ENCODE measurements at places on chromosomes 1 and 21.

- DNase-seq: no peak
Measured at GRCh38 chr1:185453496-185454192, 136.6 kb upstream of the IVNS1ABP start.

GRCh38 chr1:73676186-73676585 lies 521.8 kb downstream of the LRRIQ3 start:
- no peak for DNase-seq

DNA sequence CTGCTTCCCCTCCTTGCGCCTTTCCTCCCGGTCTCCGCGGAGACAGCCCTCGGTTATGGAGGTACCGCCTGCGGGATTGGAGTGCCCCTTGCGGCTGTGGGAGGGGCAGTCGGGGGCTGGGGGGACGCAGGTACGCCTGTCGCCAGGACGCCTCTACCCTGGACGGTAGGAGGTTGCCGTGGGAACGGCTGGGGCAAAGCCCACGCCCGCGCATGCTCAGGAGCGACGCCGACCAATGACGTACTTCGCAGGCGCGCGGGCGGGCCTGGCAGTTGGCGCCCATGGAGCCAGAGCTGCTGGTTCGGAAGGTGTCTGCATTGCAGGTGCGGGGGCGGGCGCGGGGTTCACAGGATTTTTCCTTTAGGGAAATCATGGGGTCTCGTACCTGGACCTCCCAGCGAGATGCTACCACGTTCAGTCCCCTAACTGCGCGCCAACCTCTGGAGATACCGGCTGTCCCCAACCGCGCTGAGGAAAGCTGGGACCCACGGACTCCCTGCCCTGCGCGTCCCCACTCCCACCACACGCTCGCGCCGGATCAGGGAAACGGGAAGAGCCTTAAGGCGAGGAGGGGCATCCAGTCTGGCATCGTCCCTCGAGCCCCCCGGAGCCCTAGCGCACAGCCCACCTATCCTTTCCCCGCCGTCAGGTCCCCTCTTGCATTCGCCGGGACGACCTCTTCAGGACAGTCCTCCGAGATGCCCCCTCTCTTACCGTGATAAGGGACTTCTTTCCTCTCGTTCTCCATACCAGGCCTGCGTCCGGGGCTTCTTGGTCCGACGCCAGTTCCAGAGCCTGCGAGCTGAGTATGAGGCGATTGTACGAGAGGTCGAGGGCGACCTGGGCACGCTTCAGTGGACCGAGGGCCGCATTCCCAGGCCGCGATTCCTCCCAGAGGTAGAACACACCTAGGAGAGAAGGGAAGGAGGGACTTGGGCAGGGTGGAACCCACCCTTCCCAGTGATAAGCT lies at the start of gene IQCC:
IQCC (plus strand) TSS at position 271 of the 970 bp plus-strand sequence; CDS start at position 282, 11 bp downstream.
- peak; percentile 91 for DNase-seq

DNA sequence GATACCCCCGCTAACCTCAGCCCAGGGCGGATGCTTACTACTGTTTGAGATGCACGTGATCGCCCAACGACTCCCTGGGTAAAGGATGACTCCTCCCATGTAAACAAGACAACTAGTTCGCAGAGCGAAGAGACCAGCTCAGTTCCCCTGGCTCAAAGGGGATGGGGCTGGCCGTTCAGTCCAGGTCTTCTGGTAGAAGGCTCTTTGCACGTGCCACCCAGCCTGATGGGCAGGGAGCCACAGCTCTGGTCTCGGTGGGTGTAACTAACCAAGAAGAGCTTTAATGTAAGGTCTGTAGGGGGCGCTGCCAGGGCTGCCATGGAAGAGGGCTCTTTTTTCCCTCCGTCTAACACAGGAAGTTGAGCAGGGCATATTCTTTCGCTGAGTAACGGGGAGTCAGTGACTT lies 49.4 kb upstream of the PARP1 start:
- peak; percentile 57 for DNase-seq

GRCh38 chr1:14875524-14876509 lies 277.3 kb downstream of the KAZN start:
- no peak for DNase-seq

DNA sequence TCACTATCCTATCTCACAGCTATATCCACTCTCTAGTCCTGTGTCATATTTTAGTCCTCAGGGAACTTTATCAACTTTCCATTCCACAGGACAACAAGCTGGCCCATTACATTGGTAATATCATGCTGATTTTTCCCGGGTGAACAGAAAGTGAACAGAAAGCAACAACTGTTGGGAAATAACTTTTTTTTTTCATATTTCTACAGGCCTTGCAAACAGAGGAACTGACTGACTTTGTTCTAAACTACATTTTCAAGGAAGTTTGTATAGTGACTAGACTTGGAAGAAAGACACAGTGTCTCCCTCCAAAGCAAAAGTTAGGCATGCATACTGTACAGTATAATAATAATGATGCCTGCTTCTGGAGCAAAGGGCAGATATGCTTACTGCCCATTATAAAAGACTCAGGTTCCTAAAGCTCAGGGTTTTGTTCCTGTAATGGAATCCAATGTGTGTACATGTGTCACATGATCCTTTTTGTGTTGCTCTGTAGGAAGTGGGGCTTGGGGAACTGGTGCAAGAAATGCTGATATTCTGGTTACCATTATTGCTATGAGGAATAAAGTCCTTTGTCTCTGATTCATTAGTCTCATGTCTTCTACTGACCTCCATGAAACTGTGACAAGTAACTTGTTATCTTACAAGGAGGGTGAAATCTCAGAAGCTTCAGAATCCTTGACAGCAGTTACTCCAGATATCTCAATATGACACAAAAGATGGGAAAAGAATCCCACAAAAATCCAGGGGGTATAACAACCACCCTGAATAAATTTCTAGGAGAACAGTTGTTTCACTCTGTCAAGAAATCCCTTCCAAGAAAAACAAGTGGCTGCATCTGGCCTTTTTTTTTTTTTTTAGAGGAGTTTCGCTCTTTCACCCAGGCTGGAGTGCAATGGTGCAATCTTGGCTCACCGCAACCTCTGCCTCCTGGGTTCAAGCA lies 17.7 kb upstream of the NTPCR start:
- DNase-seq: no peak

- no peak for DNase-seq
Measured at GRCh38 chr1:76006234-76006633, 68.3 kb upstream of the ST6GALNAC3 start.

DNA sequence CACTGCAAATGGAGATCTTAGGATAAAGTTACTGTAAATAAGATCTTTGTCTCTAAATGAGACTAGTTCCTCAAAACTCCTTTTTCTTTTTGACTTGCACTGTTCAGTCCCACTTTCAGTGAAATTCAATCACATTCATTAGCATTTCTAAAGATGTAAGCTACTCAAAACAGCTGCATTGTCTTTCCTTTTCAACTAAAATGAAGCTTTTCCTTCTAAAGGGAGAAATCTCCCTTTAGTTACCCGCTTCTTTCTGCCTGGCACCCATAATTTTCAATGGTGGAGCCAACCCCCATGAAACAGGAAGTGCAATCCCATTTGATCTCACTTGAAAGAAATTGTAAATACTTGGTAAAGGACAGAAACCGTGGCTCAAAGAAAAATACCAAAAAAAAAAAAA lies 387.4 kb upstream of the PKN2 start:
- DNase-seq: no peak

DNA sequence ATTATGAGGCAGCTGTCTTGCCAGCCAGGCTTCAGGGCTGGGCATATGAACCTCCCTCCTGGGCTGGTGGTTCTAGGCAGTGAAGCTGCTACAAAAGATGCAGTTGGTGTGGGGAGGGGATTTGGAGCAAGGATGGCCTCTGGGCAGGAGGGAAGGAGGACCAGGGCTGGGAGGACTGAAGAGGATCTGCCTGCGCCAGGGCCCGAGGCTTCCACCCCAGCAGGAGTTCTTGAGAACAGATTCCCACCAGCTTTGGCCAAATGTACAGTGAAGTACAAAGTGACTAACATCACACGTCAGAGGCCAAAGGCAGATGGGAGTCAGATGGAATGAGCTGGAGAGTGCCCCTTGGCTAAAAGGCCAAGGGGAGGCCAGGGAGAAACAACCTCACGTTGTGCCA lies 62.4 kb downstream of the DDX20 start:
- DNase-seq: no peak

GRCh38 chr1:162740755-162741154 lies 49.7 kb upstream of the HSD17B7 start:
- no peak for DNase-seq

All from germinal center (tissue), 1 donor.